ENCODE measurements at places on chromosomes 16 and 17.

DNA sequence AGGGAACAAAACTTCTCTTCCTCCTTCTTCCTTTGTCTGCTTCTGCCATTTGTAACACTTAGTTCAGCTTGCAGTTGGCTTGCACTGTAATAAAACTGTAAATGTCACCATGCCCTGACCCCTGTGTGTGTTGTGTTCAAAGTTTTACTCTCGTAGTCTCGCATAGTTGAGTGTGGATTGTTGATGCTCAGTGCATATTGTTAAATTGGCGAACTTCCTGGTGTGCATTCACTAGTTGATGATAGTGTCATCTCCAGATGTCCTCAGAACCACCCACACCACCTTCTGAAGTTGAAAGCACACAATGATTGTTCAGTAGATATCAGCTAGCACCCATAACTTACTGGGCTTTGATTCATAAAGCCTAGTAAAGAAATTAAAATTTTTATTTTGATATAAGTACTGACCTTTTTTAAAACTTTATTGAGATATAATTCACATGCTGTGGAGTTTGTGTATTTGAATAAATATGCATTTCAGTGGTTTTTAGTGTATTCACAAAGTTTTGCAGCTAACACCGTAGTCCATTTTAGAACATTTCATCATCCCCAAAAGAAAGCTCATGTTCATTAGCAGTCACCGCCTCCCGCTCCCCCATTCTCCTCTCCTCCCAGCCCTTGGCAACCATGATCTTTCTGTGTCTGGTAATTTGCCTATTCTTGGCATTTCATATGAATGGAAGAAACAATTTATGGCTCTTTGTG, 25.0 kb downstream of the USP10 start:
- no peak for DNase-seq

DNA sequence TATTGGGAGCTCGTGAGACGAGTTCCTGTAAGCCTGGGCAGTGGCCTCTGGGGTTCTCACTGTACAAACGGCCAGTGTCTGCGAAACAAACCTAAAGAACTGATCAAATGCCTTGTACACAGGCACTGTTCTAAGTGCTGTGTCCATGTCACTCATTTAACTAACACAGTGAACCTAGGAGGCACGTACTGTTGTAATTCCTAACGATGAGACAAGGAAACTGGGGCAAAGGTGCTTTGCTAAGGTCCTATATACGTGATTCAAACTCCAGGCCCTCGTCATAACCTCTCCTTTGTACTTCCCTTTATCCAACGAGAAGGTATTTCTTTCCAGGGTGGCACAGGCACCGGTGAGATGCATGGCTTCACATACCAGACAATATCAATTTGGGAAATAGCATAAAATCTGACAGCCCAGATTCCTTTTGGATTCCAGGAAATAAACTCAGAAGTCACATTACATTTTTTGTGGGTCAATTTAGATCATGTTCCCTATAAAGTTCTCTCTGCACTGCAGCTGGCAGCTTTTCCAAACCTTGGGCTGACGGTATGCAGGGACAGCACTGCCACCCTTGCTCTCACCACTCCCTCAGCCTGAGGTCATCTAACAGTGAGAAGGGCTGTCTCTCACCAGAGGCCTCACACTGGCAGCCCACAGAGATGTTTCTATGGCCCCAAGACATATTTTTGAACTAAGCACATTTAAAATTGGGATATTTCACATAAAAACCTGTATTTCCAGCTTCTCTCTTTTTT, 18.3 kb downstream of the GLYR1 start:
- no peak for DNase-seq

DNA sequence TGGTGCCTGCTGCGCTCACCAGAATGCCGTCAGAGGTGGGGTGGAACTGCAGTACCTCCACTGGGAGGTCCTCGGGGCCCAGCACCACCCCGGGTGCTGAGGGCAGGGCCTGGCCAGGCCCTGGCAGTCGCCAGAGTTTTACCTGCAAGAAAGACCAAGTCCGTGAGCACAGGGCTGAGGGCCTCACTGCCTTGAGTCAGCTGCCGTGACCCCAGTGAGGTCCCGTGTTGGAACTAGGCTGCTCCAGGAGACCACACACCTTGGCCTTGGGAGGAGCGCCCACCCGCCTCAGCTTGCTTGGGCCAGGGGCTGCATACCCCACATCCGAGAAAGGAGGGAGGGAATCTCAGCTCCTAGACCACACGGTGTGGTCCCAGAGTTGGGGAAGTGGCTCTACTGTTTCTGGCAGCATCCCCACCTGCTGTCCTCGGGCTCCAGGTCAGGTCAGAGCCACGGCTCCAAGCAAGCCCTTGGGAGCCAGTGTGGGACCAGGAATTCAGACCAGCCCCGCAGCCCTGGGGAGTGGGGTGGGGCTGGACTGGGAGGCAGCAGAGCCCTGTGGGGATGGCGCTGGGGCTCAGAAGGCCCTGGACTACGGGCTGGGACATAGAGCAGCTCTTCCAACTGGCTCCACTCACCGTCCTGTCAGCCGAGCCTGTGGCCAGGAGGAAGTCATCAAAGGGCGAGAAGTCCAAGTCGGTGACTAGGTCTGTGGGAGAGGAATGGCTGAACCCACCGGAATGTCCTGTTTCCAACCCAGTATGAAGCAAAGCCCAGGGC, 8.7 kb downstream of the CORO7 start:
- DNase-seq: no peak

- no peak for DNase-seq
Measured at GRCh38 chr16:8848231-8848938, 20.4 kb downstream of the CARHSP1 start.

- DNase-seq: no peak
Measured at GRCh38 chr16:78353640-78354275, 254.3 kb downstream of the WWOX start.

DNA sequence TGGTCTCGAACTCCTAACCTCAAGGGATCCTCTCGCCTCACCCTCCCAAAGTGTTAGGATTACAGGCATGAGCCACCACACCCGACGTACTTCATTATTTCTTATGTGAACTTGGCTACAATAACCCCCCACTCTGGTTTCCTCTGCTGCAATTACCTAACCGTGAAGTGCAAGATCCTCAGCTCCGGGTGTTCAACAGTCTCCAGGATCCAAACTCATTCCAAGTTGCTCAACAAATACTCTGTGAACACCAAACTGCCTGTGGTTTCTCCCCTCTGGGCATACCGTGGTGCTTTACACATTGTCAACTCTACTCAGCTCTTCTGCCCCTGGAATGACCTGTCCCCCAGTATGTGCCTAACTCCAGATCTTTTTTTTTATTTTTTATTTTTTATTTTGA, 6.8 kb upstream of the SULT1A1 start:
- no peak for DNase-seq

DNA sequence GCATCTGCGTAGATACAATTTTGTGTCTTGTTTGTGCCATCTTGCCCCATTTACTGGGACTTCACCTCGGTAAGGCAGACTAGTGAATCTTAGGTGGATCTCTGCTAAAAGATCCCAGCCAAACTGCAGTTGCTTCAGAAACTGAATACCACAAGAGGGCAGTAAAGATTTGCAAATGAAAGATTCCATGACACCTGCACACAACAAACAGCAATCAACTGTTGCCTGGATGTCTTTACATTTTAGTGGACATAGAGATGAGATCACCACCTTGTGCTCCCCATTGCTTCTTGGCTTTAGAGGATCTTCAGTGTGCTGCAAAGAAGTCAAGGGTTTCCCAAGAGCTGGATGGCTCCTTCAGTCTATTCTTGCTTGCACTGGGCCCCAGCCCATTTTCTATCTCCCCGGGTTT, 119.2 kb upstream of the CACNG5 start:
- DNase-seq: no peak

Data from memory B cell (primary cell).